Stimulated activated CD4-positive, alpha-beta T cell treated with anti-CD3 and anti-CD28 coated beads, Interleukin-12 subunit alpha, Interleukin-12 subunit beta, amount 100 ng/mL, for 24 hours (primary cell): ENCODE measurements at places on chromosomes 12 and 14.

DNA sequence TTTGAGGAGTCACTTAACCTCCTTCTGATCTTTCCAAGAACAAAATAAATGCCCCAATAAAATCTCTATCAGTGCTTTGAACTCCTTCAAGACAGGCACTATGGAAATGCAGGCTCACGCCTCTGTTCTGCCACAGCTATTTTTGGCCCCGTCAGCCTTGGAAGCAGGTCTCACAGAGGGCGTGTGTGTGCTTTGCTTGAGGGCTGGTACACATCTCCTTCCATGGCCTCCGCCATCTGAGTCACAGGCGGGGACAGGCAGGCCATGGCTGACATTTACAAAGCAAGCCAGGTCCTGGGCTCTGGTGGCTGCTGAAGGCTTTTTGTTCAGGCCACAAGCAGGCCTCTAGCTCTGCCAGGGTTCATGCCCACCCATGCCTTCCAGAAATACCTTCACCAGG lies 16.0 kb downstream of the PRIMA1 start:
- DNase-seq = no peak

DNA sequence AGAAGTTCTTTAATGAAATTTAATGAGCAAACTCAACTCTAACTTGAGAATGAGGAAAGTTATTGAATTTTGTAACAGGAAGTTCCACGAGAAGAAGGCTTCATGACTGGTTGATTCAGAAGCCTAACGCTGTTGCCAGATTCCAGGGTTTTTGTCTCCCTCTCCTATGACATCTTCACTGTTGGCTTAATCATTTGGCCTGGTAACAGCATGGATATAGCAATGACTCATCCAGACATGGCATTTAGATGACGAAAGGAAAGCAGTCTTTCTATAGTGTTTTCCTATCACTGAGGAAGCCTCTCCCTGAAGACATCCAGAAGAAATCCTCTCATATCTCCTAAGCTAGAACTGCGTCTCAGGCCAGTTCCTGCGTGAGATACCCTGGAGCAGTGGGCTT lies 9.4 kb upstream of the KCNA1 start:
- DNase-seq = no peak

GRCh38 chr12:124560146-124560890 lies 7.1 kb downstream of the NCOR2 start:
- no peak for DNase-seq

- no peak for DNase-seq
These were observed 384.5 kb upstream of the DCN start for GRCh38 chr12:91567100-91567485.

DNA sequence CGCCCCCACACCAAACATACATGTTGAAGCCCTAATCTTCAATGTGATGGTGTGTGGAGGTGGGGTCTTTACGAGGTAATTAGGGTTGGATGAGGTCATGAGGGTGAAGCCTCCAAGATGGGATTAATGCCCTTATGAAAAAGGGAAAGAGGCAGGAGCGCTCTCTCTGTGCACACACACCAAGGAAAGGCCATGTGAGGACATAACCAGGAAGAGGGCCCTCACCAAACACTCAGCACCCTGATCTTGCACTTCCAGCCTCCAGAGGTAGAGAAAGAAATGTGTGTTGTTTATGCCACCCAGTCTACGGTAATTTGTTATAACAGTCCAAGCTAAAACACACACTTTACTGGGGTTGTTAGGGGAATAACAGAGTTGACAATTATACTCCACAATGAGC lies 14.6 kb upstream of the PITPNM2 start:
- no peak for DNase-seq

DNA sequence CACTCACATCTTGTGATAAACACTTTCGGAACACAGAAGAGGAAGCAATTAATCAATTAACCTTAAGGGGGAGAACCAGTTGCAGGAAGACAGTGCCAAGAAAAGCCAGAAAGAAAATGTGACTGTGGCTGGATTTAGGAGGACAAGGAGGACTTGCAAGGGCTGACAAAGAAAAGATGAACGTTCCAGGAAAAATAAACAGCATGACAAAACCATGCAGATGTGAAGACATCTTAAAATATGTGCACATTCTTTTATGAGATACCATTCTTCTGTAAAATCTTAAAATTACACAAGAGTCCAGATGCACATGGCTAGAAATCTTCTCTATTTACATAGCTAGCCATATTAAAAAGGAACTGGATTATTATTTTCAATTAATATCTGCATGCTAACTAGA lies 33.4 kb downstream of the KITLG start:
- no peak for DNase-seq
